NCI-H2081 (cell line): ENCODE measurements at places on chromosomes 11 and 22.

DNA sequence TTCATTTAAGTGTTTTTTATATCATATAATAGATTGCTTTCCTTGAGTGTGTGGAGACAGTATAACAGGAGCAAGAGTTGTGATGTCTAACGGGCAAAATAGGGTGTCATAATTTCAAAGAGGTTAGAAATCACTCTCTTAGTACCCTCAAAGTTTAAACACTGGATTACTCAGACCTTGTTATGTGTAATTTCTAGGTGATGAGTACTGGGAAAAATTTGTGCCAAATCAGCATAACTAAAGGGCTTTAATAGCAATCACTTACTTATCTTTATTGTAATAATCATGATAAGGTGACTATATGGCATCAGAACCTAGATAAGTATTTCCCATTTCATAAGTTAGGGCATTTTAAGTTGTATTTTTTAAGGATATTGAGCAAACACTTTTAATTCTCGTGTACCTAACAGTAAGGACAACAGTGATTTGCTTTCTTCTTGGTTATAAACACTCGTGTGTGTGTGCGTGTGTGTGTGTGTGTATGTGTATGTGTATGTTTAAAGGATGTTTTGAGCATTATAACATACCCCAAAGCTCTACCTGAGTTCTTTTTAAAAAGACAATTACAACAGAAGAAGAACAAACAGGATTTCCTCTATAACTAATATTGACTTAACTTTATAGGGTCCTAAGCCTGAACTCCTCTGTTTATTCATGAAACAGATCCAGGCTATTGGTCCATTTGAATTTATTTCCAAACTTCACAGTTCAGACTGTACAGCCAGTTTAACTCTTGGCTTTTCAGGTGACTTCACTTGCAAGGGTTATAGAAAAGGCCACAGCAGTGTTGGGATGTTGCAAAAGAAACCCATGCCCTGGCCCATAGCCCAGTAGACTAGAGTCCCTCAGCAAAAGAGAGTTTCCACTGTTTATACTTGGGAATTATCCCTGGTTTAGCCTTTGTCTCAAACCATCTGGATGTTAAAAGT, 23.7 kb upstream of the PDE3B start:
- no peak for DNase-seq

DNA sequence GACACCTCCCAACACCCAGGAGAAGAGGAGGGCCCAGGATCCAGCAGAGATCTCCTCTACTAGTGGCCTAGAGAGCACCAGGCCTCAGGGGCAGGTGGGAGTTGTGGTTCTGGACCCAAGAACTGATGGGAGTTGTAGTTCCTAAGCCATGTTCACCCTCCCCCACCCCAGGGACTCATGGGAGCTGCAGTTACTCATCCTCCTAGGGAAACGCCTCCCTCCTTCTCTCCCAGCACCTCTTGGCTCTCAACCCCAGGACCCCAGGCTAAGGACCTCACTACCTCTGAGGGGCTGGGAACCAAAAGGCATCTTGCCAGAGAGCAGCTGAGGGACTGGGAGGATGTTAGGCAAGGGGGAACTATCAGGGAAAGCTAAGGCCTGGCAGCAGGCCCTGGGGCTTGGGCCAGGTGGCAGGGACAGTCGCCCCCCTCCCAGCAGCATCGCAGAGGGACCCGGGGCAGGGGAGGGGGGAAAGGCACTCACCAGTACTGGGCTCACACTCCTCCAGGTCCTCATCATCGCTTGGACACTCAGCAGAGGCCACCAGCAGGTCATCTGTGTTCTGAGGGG, 28.9 kb downstream of the SLC22A12 start:
- no peak for DNase-seq

DNA sequence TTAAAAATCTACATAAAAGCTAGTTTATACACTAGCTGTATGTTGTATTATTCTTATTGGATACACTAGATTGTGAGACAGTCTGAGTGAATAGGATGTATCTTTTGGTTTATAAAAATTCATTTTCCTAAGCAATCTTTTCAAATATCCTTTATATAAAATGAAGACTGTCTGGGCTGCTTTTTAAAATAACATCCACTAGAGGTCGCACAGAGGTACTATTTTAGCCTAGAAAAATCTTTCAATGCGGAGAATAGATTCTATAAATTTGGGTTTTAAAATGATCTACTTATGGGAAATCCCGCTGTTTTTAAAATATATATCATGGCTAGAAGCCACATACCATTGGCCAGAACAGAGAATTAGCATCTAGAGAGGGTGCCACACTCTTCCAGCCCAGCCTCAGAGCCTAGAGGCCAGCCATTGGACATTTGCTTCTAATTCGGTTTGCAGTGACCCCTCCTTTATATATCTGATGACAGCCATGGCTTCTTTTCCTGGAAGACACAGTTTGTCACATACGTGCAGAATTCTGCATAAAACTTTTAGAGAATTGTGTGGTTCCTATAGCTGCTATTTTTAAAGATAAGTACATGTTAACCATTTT, 7.3 kb downstream of the C11orf97 start:
- peak; percentile 32 for DNase-seq

- DNase-seq, result no peak
These were observed 95.8 kb upstream of the CHORDC1 start for GRCh38 chr11:90318651-90319050.

- DNase-seq, result no peak
These were observed 11.5 kb downstream of the RELT start for GRCh38 chr11:73387594-73388264.

DNA sequence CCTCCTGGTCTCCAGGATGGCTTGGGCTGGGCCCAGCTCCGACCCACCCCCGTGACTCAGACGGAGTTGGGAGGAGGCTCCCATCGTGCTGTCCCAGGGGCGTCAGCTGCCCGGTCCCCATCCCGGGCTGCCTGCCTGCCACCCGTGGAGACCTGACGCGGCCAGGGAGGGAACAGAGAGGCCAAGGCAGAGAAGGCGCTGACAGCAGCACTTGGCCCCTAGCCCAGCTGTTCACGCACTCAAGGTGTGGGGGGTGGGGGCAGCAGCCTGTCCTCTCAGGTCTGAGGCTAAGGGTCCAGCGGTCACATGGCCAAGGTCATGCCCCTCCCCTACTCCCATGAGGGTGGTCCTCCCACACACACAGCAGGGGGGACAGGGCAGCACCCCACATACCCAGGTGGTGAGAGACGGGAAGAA, 48.6 kb downstream of the ELFN2 start:
- no peak for DNase-seq

- no peak for DNase-seq
These were observed 23.8 kb upstream of the SLC22A12 start for GRCh38 chr11:64566915-64567891.

DNA sequence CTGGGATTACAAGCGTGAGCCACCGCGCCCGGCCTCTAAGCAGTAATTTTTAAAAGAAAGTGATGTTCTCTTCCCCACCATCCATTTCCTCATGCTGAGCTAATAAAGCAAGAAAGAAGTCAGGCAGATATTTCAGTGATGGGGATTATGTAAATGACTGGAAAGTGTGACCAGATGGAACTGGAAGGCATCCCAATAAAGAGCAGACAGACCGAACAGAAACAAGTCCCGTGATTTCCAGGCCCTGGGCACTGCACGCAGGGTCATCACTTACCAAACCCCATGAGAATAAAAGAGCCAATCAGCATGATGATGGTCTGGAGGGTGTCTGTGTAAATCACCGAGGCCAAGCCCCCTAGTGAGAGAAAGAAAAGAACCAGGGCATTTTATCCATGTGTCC, 18.2 kb downstream of the SLC5A4 start:
- no peak for DNase-seq

GRCh38 chr11:105111145-105111944, 28.2 kb downstream of the CARD18 start:
- no peak for DNase-seq

DNA sequence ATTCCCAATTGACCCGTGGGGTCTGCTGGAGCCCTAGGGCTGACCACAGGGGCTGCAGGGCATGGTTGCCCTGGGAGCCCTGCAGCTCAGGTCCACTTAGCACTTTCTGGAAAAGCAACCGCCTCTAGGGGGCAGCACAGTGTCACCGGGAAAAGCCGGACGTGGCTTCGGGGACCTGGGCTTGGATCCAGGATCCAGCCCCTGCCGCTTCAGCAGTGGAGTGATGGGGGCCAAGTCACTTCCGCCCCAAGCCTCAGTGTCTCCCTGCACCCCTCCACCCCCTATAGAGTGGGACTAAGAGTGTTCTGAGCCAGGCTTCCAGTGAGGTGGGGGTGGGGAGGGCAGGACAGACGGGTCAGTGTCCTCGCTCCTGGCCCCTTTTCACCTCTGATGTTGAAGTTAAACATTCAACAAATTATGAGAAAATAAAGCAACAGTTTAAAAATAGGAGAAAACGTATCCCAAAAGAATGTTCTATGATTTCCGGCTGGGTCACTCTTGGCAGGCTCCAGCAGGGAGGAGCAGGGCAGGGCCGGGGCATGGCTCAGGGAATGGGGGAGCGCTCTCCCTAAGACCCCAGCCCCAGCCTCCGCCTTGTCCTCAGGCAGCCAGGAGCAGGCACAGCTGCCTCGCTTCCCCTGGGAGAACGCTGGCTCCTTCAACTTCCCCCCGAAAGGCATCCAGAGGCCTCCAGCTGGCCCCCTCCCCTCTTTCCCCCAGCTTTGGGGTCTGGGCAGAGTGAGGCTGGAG, 96.5 kb upstream of the FGF3 start:
- peak; percentile 36 for DNase-seq

- DNase-seq, result no peak
These were observed 792 bp downstream of the RBMXL2 start for GRCh38 chr11:7089328-7090251.

DNA sequence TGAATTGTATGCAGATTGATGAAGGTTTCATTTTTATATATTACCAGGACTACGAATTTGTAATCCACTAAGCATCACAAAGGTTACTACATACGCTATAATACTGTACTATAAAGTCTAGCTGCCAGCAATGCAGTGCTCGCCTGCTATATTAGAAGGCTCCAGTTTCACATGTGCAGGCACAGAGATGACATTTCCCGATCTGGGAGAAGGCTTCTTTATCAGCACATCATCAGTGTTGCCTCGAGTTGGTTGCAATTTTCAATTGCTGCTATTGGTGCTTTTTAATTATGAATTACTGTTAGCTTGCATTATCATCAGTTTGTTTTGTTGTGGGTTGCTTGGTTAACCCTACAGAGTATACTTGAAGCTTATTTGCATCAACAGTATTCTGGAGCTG, 143.2 kb upstream of the TEAD1 start:
- no peak for DNase-seq

DNA sequence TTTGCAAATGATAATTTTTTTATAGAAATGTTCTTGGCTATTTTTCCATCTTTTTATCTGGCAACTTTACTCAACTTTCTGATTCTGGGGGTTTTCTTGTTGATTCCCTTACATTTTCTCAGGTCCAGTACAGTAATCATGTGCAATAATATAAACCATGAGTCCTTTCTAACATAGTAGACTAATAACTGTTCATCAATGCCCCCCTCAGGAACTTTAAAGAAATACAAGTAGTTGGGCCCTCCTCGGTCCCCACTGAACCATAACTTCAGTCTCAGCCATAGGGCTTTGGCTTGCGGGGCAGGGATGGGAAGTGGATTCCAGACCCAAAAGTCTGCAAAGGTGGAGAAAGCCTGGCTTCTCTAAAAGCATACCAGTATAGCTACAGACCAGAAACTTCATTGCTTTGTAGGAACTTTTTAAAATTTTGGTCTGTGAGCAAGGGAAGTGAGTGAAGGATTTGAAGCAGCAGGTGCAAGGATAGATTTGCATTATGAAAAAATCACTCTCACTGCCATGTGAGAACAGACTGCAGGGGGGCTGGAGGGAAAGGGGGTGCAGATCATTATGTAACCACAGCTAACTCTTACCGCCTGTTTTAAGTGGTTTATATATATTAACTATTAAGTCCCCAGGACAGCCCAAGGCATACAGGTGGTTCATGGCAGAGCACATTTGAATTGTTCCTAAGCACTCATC, 10.4 kb upstream of the TUB start:
- no peak for DNase-seq

DNA sequence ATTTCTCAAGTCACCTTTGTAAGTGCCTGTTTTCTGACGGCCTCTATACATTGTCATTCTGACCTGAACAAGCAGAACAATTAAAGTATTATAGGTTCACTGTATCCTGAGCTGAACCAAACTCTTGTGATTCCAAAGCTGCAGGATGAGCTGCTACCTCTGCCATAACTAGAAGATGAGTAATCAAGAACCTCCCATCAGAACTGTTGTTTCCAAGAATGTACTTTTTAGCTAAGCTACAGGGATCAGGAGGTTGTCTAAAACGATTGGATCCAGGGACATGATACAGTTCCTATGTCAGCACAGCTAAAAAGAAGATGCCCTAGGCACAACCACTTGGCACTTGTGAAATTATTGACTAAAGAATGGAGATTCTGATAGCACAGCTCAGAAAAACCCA, 288.4 kb upstream of the CCDC90B start:
- DNase-seq, result no peak

DNA sequence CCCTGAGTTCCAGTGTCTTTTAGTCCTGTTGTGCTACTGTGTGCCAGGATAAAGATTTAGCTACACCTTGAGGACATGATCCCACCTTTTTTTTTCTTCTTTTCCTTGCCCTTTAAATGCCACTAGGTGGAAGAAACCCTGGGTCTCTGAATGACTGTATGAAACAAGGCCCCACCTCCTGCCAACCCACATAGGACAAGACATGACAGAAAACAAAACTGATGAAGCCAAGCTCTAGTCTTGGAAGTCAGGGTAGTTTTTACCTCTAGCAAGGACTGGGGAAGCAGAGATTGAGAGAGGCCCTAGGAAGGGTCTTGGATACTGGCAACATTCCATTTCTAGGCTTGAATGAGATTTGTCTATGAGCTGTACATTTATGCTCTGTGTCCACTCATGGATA, 410.7 kb downstream of the MIAT start:
- no peak for DNase-seq

GRCh38 chr11:78244080-78244479, 55.4 kb downstream of the USP35 start:
- no peak for DNase-seq

DNA sequence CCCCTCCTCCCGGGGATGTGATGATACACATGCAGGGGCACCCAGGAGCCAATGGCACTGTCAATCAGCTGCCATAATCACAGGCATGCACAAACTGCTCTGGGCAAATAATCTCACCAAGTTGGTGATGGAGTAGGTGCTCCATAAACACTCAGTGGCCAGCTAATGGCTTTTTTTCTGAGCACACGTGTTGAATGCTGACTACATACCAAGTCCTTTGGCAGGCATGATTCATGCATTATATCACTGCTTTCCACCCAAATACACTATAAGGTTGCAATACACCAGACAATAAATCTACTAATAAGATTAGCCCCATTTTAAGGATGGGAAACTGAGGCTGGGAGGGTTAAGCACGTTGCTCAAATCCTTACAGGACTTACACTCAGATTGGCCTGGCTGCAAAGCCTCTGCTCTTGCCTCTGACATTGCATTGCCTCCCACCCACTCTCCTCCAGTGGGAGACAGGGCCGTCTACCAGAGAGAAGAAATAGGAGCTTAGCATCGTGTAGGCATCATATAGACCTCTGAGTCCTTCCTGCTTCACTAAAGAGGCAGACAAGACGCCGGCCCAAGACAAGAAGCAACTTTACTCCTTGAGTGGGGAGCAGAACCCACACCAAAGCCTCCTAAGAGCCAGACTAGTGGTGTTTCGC, 32.7 kb upstream of the ACCSL start:
- no peak for DNase-seq

GRCh38 chr22:30795118-30795517, 100.4 kb downstream of the OSBP2 start:
- DNase-seq, result no peak
